PC-3 (cell line): ENCODE measurements at places on chromosomes 12 and 14. TPM values are rescaled to one million over a fixed set of nuclear protein-coding genes. Genes with fewer than 3 reads are reported as not detected.
A peak's percentile ranks its signal among the peaks of the same experiment; 100 is the strongest.

DNA sequence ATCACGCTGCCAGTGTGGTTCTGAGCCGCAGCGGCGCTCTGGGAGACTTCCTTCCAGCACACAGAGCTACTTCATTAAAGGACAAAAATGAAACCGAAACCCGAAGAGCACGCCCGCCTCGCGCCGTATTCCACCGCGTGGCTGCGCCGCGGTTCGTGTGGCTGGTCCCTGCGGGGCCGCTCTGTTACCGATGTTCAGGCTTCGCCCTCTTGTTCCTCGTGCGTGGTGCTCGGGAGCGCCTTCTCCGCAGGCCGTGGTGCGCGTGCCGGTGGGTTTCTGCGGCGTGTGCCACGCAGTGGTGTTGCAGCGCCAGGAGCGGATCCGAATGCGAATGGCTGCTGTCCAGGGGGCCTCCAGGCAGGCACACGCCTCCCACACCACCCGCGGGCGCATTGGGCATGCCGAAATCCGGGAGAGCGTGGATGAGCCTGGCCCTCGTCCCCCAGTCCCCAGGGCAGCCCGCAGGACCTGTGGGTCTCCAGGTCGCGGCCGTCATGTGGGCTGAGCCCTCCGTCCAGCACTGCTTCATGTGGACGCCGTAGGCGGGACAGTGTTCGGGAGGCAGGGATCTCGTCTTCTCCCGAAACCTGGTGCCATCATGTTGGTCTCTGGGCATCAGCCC, 91.2 kb downstream of the ADGRD1 start:
- H3K4me1 ChIP-seq, result no peaks in the 10 kb centered on the region
- H3K27ac ChIP-seq, result no peak overlapping the region
- H3K27me3 ChIP-seq, result peaks cover 47% of the 10 kb centered on the region
- DNase-seq, result no peak

DNA sequence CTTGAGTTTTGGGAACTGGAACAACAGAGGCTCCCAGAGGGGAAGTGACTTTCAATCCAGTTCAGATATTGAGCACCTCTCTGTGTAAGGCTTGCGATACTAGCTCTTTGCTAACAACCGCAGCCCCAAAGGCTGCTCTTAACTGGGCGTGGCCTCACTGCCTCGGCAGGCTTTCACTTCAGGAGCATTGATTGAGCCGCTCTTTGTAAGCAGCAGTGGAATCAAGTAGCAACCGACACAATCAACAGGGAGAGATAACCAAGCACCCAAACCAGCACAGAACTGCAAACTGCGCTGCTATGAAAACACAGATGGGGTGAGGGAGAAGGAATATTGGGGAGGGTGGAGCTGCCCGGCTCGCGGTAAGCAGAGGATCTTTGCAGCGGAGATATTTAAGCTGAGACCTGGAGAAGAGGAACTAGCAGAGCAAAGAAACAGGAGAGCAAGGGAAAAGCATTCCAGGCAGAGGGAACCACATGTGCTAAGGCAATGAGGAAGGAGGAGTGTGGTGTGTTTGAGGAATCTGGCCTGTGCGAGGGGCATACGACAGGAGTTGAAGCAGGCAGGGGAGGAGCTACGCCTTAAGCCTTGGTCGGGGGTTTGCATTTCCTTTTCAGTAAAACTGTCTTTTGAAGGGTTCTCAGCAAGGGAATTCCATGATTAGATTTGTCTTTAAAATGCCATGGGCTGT, 17.3 kb upstream of the YY1 start:
- H3K36me3 ChIP-seq, result no peaks in the 10 kb centered on the region
- peaks cover 9% of the 10 kb centered on the region; the same call in 1 of the 2 replicates for H3K4me1 ChIP-seq
- no peak overlapping the region for H3K27ac ChIP-seq
- H3K4me3 ChIP-seq, result peak overlapping the region; percentile 58

The GALNT8 gene
- total RNA-seq, result not detected in 2 replicates

GRCh38 chr14:89507521-89507920, 90.5 kb upstream of the FOXN3 start:
- H3K27ac ChIP-seq, result peak overlapping the region; percentile 96
- no peaks in the 10 kb centered on the region for H3K36me3 ChIP-seq
- peaks cover 28% of the 10 kb centered on the region for H3K4me1 ChIP-seq
- H3K4me3 ChIP-seq, result peak overlapping the region; percentile 39
- peak; percentile 91 for DNase-seq
- H3K27me3 ChIP-seq, result no peaks in the 10 kb centered on the region

GRCh38 chr12:13088496-13088895, 15.0 kb downstream of the GSG1 start:
- H3K27me3 ChIP-seq, result no peaks in the 10 kb centered on the region
- peaks cover 19% of the 10 kb centered on the region for H3K4me1 ChIP-seq
- no peak overlapping the region for H3K27ac ChIP-seq
- H3K4me3 ChIP-seq, result no peak overlapping the region

The IFNG-AS1 gene
- not detected in 2 replicates for total RNA-seq

GRCh38 chr12:125473501-125473900, 408.3 kb downstream of the AACS start:
- no peak overlapping the region for H3K27ac ChIP-seq
- H3K4me3 ChIP-seq, result no peak overlapping the region
- no peaks in the 10 kb centered on the region for H3K36me3 ChIP-seq
- no peak for DNase-seq
- H3K27me3 ChIP-seq, result peaks cover 29% of the 10 kb centered on the region
- no peaks in the 10 kb centered on the region for H3K4me1 ChIP-seq

DNA sequence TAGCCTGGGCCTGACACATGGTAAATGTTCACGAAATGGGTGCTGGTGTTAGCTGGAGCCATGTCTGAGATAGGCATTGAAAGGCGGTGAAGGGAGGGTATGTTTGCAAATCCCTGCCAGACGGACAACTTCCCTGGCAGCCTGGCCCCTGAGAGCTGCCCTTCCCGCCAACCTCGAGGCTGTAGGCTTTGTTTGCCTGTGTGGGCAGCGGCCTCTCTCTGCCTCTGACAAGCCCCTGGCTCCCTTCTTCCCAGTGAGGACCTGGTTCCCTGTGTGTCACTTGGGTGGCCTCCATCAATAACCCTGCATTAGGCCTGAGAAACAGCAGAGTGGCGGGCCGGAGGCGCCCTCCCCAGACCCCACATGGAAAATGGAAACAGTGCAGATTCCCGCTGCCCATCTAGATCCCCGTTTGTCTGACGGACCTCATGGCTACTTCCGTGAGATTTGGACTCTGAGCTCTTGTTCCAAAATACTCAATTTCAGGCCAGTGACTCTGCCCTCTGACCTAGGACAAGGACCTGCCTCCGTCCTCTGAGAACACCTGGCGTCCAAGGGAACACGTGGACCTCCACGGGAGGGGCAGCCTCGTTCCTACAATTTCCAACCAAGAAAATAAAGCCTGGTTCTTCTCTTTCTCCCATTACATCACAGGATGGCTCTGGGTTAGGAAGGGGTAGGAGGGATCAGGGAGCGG, 325.5 kb downstream of the DPF3 start:
- no peak overlapping the region for H3K27ac ChIP-seq
- no peaks in the 10 kb centered on the region for H3K4me1 ChIP-seq
- no peak overlapping the region for H3K4me3 ChIP-seq
- no peaks in the 10 kb centered on the region for H3K36me3 ChIP-seq
